ENCODE measurements at places on chromosomes 4 and X.

- peak; percentile 53 for DNase-seq
These were observed 2.0 kb downstream of the SMIM14 start for GRCh38 chr4:39636531-39637184.

DNA sequence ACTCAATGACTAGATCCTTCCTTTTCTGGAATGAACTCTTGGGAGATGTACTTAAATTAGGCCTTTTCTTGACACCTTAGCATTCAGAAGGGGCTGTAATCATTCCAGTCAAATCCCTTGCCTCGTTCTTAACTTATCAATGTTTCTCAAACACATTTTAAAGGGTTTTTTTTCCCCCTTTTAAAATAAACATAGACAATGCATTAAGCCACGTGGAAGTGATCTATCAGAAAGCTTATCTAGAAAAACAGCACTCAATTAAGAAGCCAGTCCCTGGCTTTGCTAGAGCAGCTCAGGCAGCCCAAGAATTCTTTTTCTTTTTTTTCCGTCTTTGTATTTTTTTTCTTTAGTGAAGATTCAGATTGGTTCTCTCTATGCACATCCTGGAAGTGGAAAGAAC lies 118.2 kb downstream of the PCDH7 start:
- DNase-seq = no peak

- DNase-seq = no peak
These were observed 2.9 kb downstream of the KIF4A start for GRCh38 chrX:70292788-70293187.

- DNase-seq = no peak
These were observed 185.8 kb upstream of the SLIT2 start for GRCh38 chr4:20065952-20066351.

DNA sequence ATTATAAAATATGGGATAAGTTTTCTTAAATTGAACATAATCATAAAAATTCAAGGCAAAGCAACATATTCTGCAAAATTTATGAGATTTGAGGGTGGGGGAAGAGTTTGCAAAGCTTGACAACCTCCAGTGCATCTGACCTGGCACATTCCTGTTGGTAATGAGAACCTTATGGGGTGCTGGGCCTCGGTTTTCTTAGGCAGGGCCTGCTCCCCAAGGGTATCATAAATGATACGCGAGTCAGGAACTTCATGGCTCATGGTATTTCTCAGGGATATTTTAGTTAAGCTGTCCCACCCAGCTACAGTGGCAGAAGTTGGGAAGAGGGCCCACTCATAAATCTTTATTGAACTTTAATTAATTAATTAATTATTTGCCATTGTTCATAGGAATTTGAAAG lies 13.2 kb downstream of the AFF2 start:
- no peak for DNase-seq

- peak; percentile 49 for DNase-seq
These were observed 158.7 kb downstream of the DCHS2 start for GRCh38 chr4:154332681-154333421.

DNA sequence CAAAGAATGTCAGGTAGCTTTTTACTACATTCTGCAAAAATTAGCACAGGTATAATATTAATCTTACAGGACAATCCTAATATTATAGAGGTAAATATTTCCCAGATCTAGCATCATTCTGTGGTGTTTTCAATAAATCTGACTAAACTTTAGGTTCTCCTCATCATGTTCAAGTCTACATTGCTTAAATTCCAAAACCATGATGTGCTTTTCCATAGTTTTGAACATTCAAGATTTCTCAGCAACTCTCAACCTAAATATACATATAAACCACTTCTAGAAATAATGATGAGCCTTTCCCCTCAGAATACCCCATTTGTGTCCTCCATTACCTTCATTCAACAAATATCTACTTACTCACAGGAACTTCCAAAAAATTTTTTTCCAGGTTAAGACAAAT lies 23.1 kb downstream of the EIF4E start:
- DNase-seq = no peak

GRCh38 chr4:102642631-102643298 lies 118.0 kb downstream of the MANBA start:
- no peak for DNase-seq

GRCh38 chr4:142719854-142720541 lies 126.1 kb downstream of the INPP4B start:
- peak; percentile 64 for DNase-seq

GRCh38 chr4:85151786-85152185 lies 185.3 kb upstream of the WDFY3 start:
- no peak for DNase-seq

DNA sequence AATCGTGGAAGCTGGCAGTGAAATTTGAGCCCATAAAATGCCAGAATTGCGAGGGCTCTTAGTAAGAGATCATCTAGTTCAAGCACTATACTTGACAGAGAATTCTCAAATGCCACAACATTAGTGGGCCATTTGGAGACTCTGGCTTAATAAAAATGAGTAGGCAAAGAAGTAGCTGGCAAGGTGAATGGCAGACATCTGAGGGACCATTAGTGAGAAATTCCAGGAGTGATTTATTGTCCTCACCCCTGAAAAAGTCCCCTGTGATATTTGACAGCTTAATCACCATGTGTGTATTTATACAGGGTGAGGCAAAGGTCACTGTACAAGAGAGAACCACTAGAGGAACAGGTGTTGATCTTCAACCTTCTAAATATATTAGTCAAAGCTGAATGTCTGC lies 207.5 kb downstream of the CHRDL1 start:
- DNase-seq = no peak

- DNase-seq = no peak
These were observed 115.8 kb upstream of the SHISA3 start for GRCh38 chr4:42281324-42282020.

- DNase-seq = no peak
These were observed 23.1 kb upstream of the SLC6A14 start for GRCh38 chrX:116413273-116413672.

DNA sequence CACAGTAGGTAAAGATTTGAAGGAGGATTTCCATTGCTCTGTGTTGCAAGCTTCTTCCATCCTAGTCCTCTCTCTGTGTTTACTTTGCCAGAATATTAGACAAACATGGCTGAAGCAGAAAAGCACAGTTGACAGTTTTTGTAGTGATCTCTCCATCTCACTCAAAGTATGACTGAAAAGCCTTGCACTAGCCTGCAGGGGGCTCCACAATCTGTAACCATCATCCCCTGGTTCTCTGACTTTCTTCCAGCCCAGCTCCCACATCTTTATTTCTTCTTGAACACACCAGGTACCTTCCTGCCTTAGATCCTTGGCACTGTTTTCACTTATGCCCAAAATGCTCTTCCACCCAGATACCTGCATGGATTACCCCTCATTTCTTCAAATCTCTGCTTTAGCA lies 34.1 kb upstream of the HHIP start:
- no peak for DNase-seq

DNA sequence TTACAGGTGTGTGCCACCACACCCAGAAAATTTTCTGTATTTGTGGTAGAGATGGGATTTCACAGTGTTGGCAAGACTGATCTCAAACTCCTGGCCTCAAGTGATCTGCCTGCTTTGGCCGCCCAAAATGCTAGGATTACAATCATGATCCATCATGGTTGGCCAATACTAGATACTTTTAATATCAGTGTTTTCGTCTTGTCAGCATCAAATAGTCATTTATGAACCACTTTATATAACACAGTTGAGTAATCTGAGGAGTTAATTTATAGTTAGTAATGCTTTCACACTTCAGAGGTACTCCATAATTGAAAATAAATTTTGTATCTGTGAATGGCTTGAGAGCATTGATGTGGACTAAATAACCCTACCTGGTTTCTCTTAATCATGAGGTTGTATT lies 178.6 kb downstream of the TRAM1L1 start:
- no peak for DNase-seq

DNA sequence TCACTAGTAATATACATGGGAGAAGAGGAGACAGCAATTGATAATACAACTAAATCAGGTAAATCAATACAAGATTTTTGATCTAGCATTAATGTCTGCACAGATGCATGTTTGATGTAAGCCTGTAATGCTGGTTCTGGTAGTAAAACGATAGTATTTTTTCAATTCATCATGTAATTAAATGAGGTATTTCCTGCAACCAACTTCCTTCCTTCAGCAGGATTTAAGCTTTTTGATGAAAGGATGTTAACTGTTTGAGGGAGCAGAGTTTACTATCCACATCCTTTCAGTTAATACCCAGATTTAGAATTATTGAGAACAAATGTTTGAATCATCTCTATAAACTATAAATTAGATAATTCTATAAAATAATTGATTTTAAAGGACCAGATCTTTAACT lies 31.4 kb upstream of the NFKB1 start:
- DNase-seq = no peak

Measured in CD4-positive, alpha-beta T cell treated with Interleukin-4 for 1 hour (primary cell).